ENCODE measurements at places on chromosomes 6 and 20.

DNA sequence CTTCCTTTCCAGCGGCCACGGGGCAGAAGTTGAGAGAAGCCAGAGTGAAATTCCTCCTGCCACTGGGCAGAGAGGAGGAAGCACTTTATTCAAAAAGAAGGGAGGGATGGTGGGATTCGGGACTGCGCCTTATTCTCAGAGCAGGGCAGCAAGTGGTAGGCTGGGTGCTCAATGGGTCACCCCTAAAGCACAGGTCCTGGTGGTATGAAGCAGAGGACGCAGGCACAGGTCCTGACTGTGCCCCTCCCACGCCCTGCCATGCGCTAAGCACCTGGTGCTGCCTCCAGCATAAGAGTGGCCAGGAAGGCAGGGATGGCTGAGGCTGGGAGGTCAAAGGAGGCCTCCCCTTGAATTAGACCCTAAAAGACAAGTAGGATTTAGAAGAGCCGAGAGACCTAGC is 4.9 kb upstream of the GRM4 start:
- DNase-seq, result no peak

- peak; percentile 56 for DNase-seq
These were observed 17.5 kb upstream of the PANK2 start for GRCh38 chr20:3871550-3872265.

DNA sequence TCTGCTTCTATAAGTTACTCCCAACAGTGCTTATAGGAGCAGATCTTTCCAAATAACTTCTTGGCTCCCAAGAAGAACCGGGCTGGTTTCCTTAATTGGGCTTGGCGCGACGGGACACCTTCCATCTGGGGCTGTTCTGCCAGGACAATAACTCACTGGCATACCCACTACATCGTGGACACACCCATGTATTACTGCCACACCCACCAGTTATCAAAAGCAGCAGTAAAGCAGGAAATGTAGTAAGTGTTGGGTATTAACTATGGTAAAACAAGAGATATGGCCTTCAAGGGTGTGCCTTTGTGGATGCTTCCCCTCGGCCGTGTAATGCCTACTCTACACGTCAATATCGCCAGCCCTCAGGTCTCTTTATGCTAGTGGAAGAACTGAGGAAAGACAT is 24.7 kb downstream of the CNKSR3 start:
- no peak for DNase-seq

DNA sequence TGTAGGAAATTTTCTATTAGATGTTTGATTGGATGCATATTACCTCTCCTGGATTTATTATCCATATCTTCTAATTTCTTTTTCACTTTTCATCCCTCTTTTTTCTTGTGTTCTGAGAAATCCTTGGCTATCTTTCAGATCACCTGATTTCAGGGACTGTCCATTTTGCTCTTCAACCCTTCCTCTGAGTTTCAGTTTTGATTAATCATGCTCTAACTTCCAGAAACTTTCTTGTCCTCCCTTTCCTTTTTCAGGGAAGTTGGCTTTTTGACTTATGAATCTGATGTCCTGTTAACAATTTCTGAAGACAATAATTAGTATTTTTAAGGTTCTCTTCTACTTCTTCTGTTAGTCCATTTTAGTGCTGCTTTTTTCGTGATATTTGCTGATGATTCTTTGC is 79.1 kb downstream of the FKBP5 start:
- no peak for DNase-seq

DNA sequence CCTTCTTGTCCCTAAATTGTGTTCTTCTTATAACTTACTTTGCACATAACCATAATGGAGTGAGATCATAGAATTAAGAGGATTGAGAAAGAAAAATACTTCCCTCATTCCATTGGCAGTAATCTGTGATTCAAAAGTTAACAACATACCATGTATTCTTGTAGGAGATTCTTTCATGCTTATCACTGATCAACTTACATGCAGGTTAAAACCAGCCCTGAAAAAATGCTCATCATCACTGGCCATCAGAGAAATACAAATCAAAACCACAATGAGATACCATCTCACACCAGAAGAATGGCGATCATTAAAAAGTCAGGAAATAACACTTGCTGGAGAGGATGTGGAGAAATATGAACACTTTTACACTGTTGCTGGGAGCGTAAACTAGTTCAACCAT is 36.5 kb upstream of the GFRAL start:
- no peak for DNase-seq

DNA sequence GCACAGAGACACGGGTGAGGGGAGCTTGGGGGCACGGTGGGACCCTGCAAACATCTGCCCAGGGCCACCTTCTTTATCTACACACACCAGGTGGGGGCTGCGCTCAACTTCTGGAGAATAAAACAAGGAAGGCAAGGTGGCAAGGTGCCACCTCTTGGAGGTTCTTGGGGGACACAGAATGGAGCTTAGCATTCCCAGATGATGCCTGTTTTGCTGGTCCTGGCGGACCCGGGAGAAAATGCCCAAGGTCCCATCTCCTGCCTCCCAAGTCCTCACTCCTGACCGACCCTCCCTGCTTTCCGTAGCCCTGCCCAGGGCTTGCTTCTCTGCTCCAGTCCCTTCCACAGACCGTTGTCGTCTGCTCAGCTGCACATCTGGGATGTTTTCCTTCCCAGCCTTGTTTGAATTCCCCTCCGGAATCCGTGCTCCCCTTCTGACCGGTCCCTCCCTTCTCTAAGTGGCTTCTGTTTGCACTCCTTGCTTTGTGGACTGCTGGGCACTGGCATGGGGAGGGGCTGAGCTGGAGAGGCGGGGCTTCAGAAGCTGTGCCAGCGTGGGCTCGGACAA is 13.1 kb downstream of the ITPR3 start:
- DNase-seq, result peak; percentile 35

DNA sequence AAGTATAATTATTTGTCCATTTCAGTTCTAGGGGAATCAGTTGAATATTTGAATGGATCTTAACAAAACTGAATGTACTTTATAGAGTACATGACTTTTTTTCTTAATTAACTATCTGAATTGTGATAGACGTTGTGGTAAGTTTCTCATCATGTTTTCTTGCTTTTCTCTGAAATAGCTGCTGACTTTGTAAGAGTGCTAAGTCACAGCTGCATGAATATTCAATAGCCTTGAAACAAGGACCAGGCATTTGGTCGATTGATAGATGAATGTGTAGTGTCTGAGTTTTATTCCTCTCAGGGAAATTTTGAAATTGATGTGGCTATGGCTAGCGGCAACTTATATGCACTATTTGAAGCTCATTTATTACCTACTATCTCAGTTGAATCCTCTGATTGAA is 56.0 kb downstream of the ADGRB3 start:
- no peak for DNase-seq

- DNase-seq, result peak; percentile 99
These were observed at the start of gene PDE7B for GRCh38 chr6:135851442-135852271. TSS of gene PDE7B (plus strand) at chr6:135851701.

Measured in EH (cell line).